ENCODE measurements at places on chromosomes 11 and 22.
A peak's percentile ranks its signal among the peaks of the same experiment; 100 is the strongest.

DNA sequence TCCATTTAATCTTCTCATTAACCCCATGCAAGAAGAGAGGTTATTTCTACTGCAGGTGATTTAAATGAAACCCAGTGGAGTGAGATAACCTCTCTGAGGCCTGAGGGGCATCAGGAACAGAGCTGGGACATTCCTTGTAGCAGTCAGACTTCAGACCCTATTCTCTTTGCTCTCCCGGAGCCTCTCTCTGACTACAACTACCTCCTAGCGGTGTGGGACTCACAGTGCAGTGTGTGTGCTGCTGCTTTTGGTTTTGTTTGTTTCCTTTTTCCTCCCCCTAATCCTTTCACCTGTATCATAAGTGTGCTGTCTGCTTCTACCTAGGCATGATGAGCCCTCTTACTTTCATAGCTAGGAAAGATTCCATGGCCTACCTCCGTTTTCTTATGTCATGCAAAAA lies 769.6 kb downstream of the NTM start:
- no peak for DNase-seq
- no peaks in the 10 kb centered on the region for H3K4me1 ChIP-seq
- no peaks in the 10 kb centered on the region for H3K36me3 ChIP-seq
- no peak overlapping the region for H3K27ac ChIP-seq
- H3K4me3 ChIP-seq = no peak overlapping the region

DNA sequence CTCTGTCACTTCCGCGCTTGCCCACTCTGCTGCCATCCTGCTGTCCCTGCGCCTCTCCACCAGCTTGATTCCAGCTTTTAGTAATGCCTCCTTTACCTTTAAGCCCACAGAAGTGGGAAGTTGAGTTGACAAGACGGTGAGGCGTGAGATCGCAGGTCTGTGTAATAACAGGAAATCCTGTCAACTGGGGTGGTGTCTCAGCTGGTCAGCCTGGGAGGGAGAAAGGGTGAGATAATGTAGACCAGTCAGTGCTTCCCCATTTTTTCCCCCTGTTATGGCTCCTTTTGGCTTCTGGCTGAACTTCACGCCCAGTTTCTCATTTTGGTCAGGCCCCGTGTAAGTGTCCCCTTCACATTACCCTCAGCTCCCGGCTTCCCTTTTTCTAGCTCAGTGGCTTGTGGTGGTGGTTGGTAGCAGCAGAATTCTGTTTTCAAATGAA lies 98.9 kb downstream of the TRAF6 start:
- peak overlapping the region; percentile 55 for H3K27ac ChIP-seq
- H3K4me3 ChIP-seq = no peak overlapping the region
- DNase-seq = no peak
- H3K4me1 ChIP-seq = peaks cover 19% of the 10 kb centered on the region
- H3K27me3 ChIP-seq = no peaks in the 10 kb centered on the region

DNA sequence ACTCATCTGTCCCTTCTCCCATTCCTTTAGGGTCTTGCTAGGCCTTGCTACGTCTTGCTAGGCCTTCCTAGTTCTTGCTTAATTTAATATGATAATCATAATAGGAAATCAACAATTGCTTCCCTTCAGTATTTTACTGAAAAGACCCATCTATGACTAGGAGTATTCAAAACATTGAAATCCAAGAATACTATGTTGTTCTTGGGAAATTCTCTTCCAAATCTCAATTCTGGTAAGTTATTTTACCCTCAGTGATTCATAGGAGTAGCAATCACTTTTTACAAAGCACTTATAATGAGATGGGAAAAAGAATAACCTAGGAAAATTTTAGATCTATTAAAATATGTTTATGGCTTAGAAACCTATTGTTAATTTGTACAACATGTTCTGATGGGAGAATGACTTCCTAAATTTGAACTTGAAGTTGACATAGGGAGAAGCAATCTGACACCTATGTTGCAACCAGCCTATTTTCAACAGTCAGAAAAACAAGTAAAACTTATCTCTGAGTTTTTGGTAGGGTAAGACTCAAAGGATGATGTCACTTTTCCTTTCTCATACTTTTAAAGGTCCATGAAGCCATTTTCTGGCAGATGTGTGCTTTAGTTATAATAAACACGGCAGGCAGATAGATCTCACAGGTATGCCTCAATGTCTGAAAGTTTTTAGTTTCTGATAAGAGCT lies 29.5 kb upstream of the HIPK3 start:
- peak; percentile 34 for DNase-seq
- H3K4me3 ChIP-seq = no peak overlapping the region
- H3K27me3 ChIP-seq = no peaks in the 10 kb centered on the region
- H3K4me1 ChIP-seq = no peaks in the 10 kb centered on the region
- H3K27ac ChIP-seq = no peak overlapping the region
- H3K36me3 ChIP-seq = no peaks in the 10 kb centered on the region

DNA sequence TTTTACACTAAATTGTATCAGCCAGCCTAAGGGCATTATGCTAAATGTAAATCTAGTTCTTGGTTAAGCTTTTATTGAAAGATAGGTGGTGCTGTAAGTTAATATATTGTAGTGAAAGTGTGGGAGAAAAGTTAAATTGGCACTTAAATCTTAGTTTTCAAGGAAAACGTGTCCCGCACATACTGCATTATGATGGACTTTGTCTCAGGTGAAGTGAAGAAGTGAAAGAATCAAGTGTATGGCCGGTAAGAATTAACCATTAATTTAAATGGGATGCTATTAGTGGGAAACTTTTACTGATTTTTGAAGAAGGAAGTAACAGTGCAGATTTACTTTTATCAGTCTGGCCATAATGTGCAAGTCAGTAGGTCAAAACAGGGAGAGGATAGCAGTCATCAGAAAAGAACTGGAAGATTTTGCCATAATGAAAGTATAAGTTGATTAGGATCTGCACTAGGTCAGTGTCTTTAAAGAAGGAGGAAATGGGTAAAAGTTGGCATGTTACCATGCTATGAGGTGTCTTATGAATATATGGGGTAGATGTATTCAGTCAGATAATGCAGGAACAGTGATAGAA lies 81.6 kb downstream of the PDHX start:
- H3K27ac ChIP-seq = no peak overlapping the region
- no peaks in the 10 kb centered on the region for H3K4me1 ChIP-seq
- DNase-seq = peak; percentile 57
- H3K36me3 ChIP-seq = no peaks in the 10 kb centered on the region

- H3K4me1 ChIP-seq = no peaks in the 10 kb centered on the region
- H3K27me3 ChIP-seq = no peaks in the 10 kb centered on the region
- no peak for DNase-seq
- H3K36me3 ChIP-seq = no peaks in the 10 kb centered on the region
Measured at GRCh38 chr11:118115048-118115447, 28.3 kb upstream of the SMIM35 start.

DNA sequence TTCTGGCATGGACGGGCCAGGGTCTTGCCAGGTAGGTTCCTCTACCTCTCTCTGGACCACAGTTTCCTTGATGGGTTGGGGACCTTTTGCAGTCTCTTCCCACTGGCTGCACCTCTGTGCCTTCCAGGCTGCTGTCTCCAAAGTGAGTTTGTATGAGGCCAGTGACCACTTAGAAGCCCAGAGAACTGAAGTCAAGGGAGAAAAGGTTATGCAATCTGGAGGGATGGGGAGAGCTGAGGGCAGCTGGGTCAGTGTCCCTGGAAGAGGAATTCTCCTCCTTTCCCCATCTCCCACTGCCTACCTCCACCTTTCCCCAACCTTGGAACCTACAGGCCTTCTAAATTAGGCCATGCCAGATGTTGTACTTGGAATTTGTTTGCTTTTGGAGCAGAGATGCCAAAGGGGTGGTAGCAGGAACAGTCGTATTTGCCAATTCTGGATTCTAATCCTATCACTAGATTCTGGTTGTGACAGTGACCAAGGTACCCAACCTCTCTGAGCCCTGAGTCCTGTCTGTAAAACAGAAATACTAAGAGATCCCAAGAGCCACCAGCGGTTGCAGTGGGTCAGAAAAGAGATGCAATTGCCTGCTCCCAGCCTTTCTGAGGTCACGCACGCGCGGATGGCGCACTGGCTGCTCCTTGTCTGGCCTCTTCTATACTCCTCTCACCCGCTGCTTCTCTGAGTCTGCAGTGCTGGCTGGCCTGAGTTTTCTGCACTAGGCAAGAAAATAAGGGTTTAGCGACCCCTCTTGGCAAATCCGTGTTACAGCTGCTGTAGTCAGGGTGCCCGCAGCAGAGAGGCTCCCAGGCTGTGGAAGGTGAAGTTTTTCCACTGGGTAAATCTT lies 10.7 kb upstream of the ACCSL start:
- no peaks in the 10 kb centered on the region for H3K27me3 ChIP-seq
- H3K4me1 ChIP-seq = peaks cover 4% of the 10 kb centered on the region
- H3K36me3 ChIP-seq = no peaks in the 10 kb centered on the region
- peak; percentile 87 for DNase-seq

- peak overlapping the region; percentile 91 for H3K27ac ChIP-seq
- peaks cover 31% of the 10 kb centered on the region for H3K4me1 ChIP-seq
- no peaks in the 10 kb centered on the region for H3K36me3 ChIP-seq
Measured at GRCh38 chr11:64745189-64745520, 1.2 kb upstream of the RASGRP2 start.

- H3K27me3 ChIP-seq = no peaks in the 10 kb centered on the region
- H3K36me3 ChIP-seq = peaks cover 1% of the 10 kb centered on the region
- H3K4me1 ChIP-seq = peaks cover 3% of the 10 kb centered on the region
- DNase-seq = no peak
- no peak overlapping the region for H3K27ac ChIP-seq
Measured at GRCh38 chr11:75845324-75845723, 30.3 kb downstream of the UVRAG start.

DNA sequence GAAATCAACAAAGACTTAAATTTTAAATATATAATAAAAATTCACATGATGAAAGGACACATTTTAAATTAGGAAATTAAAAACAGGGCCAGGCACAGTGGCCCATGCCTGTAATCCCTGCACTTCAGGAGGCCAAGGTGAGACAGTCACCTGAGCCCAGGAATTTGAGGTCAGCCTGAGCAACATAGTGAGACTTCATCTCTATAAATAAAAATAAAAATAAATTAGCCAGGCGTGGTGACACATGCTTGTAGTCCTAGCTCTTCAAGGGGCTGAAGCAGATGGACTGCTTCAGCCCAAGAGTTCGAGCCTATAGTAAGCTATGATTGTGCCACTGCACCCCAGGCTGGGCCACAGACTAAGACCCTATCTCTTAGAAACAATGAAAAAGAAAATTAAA lies 29.3 kb downstream of the RRAS2 start:
- no peaks in the 10 kb centered on the region for H3K27me3 ChIP-seq
- H3K36me3 ChIP-seq = no peaks in the 10 kb centered on the region
- no peak overlapping the region for H3K4me3 ChIP-seq
- DNase-seq = no peak
- H3K27ac ChIP-seq = no peak overlapping the region

DNA sequence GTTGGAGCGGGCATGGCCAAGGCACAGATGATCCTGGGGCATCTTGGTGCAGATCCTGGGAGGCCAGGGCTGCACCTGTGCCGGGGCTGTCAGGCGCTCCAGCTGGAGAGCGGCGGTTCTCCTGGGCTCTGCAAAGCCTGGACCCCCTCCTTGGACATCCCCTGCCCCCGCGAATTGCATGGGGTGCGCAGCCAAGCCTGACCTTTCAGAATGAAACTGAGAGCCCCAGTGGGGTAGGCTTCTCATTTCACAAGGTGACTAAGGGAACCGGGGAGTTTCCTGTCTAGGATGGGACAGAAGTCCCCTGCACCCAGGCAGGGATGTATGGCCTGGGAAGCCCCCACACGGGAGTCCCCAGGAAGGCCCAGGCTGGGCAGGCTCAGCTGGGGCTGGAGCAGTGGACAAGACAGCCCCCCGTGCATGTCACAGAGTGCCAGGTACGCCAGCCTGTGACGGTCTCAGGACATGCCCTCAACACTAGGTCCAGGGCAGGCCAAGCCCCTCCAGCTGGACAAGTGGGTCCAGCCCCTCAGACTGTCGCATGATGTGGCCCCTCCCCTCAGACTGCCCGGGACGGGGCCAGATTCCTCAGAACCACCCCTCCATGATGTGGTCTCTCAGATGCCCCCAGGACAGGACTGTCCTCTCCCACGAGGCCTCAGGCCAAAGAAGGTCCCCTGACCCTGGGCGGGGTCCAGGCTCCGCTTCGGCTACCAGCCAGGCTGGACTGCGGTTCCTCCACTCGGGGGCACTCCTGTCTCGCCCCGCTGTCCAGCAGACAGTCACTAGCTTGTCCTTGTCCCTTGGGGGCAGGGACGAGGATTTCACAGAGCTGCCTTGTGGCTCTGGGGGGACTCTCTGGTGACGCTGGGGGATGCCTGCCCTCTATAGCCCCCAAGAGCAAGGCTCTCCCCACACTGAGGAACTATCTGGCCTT lies 2.3 kb downstream of the LSP1 start:
- H3K36me3 ChIP-seq = no peaks in the 10 kb centered on the region
- no peak for DNase-seq
- H3K4me3 ChIP-seq = no peak overlapping the region
- no peaks in the 10 kb centered on the region for H3K4me1 ChIP-seq
- H3K27ac ChIP-seq = no peak overlapping the region
- peaks cover 3% of the 10 kb centered on the region for H3K27me3 ChIP-seq

GRCh38 chr22:39353346-39353745 lies 3.6 kb downstream of the SYNGR1 start:
- H3K27ac ChIP-seq = no peak overlapping the region
- no peaks in the 10 kb centered on the region for H3K36me3 ChIP-seq
- no peak overlapping the region for H3K4me3 ChIP-seq
- no peak for DNase-seq
- no peaks in the 10 kb centered on the region for H3K27me3 ChIP-seq

DNA sequence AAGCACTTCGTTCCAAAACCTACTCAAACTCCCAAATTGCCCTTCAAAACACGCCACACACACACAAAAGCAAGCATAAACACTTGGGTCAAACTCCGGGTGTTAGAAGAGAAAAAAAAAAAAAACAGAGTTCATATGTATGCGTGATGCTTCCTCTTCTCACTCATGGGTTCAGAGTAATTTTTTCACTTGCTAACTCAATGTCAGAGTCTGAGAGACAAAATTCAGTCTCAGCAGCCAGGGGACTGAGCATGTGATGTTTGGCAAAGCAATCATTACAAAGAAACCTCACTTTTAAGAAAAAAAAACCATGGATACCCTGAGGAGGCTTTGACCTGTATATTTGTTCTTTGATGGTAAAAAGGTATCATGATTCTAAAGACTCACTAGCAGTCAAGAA lies 461.7 kb downstream of the NTM start:
- no peaks in the 10 kb centered on the region for H3K27me3 ChIP-seq
- H3K36me3 ChIP-seq = no peaks in the 10 kb centered on the region
- no peak overlapping the region for H3K27ac ChIP-seq
- no peak overlapping the region for H3K4me3 ChIP-seq

DNA sequence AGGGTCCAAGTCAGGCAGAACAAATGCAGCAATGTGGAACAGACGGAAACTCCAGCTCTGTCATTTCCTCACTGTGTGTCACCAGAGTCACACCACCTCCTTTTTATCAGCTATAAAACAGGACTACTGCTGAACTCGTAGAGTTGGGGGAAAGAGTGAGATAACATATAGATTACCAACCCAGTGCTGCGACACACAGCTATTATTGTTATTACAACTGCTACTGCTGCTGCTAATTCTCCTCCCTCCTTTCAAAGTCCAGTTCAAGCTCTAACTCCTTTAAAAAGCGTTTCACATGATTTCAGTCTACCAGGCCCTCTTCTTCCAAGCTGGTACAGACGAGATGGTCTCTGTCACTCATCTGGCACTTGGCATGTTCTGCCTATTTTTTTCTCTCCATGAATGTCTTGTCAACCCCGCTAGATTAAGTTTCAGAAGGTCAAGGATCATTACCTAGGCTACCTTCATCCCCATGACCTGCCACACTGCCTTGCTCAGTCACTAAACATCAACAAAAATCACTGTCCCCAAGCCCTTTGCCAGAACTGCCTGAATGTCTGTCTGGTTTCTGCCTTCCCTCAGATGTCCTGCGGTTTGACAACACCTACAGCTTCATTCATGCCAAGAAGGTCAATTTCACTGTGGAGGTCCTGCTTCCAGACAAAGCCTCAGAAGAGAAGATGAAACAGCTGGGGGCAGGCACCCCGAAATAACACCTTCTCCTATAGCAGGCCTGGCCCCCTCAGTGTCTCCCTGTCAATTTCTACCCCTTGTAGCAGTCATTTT lies 3.7 kb upstream of the MTFP1 start:
- H3K4me1 ChIP-seq = peaks cover 11% of the 10 kb centered on the region
- H3K27me3 ChIP-seq = no peaks in the 10 kb centered on the region
- H3K27ac ChIP-seq = peak overlapping the region; percentile 96
- no peak for DNase-seq

Data from lung (tissue), 17 donors.